Effector CD8-positive, alpha-beta T cell (primary cell): ENCODE measurements at places on chromosomes 12 and 14.

GRCh38 chr14:20848316-20848954 is 42.8 kb upstream of the RNASE3 start:
- no peak for DNase-seq

DNA sequence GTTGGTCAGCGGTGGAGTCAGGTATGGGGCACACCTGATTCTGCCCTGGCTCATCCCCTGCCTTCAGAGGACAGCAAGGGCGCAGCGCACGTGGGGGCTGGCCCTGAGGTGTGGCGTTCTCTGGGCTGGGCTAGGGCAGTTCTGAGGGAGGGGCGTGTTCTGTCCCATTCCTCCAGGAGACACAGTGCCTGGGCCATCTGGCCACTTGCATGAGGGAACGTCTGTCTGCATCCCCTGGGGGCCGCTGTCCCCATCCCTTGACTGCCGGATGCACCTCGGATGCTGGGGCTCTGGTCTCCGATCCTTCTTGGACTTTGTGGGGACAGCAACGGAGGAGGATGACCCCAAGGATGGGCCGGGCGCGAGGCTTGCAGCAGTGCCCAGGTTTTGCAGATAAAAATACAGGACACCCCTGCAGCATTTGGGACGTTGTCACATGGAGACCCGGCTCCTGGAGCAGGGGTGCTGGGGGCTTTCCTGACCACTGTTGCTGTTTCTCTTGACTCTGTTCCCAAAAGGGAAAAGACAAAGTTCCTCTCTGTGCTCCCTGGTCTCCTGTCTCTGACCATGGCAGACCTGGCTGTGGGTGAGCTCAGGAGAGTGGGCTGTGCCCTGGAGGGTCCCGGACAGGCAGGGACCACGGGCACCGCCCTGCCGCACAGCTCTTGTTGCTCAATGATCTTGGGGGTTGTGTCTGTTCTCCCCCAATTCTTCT is 6.9 kb downstream of the MTA1 start:
- no peak for DNase-seq

DNA sequence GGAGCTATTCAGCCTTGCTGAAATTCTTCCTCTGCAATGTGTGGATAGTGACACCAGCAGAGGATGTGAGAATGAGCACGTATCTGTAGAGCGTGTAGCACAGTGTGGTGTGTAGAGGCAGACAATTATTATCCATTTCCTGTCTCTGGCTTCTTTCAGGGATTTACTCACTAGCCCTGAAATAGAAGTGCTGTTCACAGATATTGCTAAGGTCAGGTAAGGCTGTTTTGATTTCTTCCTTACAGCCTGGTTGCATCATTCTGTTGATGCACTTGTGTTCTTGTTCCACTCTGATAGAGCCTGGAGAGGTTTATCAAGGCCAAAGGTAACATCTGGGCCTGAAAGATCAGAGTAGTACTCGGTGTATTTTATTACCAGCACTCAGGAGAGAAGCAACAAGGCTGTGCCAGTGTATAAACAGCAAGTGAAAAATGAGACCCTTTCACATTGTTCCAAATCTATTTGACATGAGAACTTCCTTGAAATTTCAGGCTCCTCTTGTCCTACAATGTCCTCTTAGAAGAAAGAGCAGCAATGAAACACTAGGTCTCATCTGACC is 16.7 kb downstream of the ARG2 start:
- no peak for DNase-seq

DNA sequence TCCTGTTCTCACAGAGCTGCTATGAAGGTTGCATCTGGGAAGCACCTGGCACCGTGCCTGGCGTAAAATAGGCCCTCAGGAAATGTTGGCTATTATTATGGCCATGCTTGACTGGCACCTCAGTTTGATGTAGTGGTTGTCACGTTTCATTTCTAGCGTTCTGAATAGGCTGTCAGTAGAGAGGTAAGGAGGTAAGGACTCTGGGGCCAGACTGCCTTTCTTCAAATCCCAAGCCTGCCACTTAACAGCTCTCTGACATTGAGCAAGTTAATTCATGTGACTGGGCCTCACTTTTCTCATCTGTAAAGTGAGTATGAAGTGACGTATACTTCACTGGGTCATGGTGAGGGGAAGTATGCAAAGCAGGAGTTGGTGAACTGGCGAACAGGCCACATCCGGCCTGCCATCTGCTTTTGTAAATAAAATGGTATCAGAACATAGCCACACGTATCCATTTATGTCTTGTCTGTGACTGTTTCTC is 196.2 kb downstream of the CACNA1C start:
- no peak for DNase-seq

DNA sequence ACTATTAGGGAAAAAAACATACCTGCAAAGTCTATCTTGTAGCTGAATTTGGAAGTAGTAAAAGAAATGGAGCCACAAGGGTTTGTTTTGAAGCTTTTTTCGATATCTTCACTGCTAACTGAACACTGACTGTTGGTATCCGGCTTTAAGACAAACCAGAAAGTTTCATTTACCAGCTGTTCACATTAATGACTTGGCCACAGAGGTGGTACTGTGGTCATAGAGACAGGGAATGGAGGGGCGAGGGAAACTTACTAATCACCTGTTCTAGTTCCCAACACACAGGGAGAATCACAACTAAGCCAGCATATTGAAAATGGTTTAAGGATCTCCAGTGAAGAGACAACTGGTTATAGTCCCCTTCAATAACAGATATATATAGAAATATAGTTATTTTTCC is 44.3 kb downstream of the PARP11 start:
- DNase-seq: no peak

DNA sequence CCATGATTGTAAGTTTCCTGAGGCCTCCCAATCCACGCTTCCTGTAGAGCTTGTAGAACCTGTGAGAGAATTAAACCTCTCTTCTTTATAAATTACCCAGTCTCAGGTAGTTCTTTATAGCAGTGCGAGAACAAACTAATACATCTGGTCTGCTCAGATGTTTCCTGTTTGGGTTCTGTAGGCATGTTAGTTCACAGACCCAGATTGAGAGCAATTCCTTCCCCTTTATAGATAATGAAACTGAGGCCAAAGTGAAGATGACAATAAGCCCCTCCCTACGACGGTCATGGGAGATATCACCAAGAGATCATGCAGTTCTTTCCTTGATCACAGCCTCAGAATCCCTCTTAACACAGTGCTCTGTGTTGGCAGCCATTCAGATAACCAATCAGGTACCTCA is 76.5 kb upstream of the CLMN start:
- no peak for DNase-seq

DNA sequence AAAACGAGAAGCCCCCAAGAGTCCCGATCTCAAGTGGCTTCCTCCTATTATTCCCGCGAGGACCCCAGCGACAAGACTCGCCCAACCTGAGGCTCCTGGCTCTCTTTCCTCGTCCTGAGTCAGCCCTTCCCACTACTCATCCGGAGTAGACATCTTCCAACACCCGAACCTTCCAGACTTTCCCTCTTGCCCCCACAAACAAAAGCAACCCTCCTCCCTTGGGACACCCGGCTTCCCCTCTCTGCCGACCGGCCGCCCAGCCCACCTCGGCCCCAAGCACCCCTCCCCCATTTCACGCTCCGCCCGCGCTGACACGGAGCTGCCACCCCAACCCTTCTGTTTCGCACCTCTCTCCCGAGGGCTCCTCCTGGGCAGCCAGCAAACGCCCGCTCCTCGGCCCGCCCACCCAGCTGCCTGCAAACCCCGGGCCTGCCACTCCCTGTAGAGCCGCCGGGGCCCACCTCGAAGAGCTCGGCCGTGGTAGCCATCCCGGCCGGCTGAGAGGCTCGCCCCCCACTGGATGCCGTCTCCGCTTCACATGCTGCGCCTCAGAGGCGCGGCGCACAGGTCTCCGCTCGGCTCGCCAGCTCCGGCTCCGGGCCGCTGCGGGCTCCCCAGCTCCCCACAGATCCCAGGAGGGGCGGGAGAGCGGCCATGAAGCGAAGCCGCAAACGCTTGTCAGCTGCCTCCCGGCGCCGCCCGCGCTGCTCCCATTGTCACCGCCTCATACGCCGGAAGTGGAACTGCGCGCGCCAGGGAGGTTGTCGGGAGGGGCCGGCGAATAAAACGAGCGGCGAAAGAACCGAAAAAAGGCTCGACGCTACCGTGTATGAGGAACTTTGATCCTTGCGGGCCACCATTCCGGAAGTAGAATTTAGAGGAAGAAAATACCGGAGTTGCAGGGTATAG is at the start of the genes AP5M1 and EXOC5:
AP5M1 (plus strand) TSS at position 811 of the 909 bp plus-strand sequence. CDS start 344 bp downstream, outside the sequence.
EXOC5 (minus strand) TSS at position 745 of the 909 bp plus-strand sequence; CDS start at position 488, 257 bp downstream.
- DNase-seq: peak; percentile 85

GRCh38 chr12:56377310-56377988 is 14.8 kb upstream of the APOF start:
- no peak for DNase-seq

- DNase-seq: no peak
These were observed 37.9 kb upstream of the PPM1A start for GRCh38 chr14:60211153-60211552.

- DNase-seq: no peak
These were observed 178.6 kb downstream of the NELL2 start for GRCh38 chr12:44697511-44697910.

DNA sequence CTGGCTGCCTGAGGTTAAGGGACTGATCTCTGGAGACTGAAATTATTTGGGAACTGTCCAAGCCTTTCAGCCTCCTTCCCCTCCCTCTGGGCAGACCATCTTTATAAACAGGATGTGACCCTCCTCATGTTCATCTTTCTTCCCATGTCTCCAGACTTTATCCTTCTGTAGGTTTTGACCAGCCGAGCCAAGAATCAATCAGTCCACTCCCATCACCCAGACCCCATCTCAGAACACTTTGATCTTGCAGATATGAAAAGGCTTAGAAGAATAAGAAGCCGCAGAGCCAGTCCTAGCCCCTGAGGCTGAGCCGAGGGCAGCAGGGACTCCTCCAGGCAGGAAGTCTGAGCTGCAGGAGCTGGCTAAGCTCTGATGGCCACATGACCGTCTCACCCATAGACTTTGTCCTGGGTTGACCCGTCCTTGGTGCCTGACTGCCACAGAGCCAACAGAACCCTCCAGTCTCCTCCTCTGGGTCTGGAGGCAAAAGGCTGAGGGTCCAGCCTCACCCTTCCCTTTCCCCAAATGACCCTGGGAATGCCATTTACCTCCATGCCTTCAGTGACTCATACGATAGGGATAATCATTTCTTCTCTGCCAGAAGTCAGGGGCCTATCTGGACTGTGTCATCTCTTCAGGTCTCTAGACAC is 1.6 kb downstream of the KRT71 start:
- no peak for DNase-seq
